ENCODE measurements at places on chromosomes 3 and 15.
A peak's percentile ranks its signal among the peaks of the same experiment; 100 is the strongest.

- no peak for DNase-seq
Observed at GRCh38 chr15:64895285-64896065, 16.2 kb upstream of the ANKDD1A start.

- peak; percentile 32 for DNase-seq
Observed at GRCh38 chr3:127674101-127674721, 1.5 kb downstream of the ABTB1 start.

- DNase-seq: no peak
Observed at GRCh38 chr3:37709946-37710640, 151.6 kb upstream of the CTDSPL start.

DNA sequence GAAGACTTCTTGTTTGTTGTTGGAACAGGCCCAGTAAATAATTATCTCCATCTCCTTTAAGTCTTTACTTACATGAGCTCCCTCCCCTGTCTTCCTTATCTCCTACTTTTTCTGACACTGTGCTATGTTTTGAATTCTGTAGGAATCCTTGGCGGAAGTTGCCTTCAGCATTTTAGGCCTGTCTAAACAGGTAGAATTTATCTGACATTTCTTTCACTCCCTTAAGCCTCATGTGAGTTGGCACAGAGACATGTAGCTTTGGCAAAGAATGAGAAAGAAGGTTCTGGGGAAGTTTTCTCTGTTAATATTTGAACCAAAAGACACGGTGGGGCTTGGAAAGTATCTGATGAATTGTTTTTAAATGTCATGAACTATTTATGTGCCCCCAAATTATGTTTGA lies 8.1 kb downstream of the MCTP2 start:
- DNase-seq: no peak

GRCh38 chr3:161272524-161272923 lies 51.4 kb downstream of the NMD3 start:
- DNase-seq: no peak

- no peak for DNase-seq
Observed at GRCh38 chr15:59197454-59197853, 9.2 kb upstream of the LDHAL6B start.
